Activated naive CD8-positive, alpha-beta T cell treated with anti-CD3 and anti-CD28 coated beads for 36 hours (primary cell): ENCODE measurements at places on chromosomes 11 and 22.

GRCh38 chr11:44463751-44464150, 101.7 kb upstream of the CD82 start:
- DNase-seq = no peak

DNA sequence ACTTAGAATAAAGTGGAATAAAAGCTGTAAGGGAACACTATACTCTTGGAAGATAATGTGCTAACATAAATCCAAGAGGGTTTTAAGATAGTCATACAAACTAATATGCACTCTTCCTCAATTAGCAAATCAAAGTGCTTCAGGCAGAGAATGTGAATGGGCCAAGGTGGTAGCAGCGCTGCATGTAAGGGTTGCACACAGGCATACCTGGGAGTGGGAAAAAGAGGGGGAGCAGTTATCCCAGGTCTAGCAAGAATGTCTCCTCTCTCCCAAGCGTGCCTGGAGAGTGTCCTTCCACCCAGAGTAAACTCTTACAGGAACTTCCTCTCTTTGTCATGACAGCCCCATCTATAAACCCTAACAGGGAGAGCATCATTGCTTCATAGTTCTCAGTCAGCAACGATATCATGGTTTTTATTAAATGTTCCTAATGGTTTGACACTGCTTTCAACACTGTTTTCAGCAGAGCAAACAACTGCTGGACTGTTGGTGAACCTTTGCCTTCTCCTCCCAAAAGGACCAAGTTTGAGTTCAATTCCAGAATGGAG, 61.6 kb downstream of the SYTL2 start:
- DNase-seq = no peak

DNA sequence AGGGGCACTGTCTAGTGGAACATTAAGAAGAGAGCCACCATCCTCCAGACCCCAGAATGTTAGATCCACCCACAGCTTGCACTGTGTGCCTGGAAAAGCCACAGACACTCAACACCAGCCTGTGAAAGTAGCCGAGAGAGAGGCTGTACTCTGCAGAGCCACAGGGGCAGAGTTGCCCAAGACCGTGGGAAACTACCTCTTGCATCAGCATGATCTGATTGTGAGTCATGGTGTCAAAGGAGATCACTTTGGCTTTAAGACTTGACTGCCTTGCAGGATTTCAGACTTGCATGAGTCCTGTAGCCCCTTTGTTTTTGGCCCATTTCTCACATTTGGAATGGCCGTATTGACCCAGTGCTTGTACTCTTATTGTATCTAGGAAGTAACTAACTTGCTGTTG, 115.9 kb upstream of the CCDC179 start:
- DNase-seq = peak; percentile 3

GRCh38 chr11:86497836-86498235, 123.1 kb downstream of the CCDC81 start:
- no peak for DNase-seq

DNA sequence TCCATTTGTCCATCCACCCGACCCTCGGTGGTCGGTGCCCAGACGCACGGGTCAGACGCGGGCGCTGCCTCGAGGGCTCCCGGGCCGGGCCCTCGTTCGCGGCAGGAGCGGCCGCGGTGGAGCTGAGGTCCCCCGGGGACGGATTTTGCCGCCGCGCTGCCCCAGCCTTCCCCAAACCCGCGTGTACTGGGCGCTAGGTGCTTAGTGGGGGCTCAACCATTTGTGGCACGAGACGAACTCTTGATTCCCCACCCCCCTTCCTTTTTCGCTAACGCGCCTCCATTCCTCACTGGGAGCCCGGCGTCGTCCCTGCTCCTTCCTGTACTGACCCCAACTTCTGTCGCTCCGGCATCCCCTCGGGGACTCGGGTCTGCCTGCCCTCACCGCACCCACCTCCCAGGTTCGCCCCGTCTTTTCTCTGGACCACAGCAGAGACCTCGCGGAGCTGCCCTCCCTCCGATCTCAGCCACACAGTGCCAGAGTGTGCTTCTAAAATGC, 789 bp upstream of the CBX7 start:
- no peak for DNase-seq

DNA sequence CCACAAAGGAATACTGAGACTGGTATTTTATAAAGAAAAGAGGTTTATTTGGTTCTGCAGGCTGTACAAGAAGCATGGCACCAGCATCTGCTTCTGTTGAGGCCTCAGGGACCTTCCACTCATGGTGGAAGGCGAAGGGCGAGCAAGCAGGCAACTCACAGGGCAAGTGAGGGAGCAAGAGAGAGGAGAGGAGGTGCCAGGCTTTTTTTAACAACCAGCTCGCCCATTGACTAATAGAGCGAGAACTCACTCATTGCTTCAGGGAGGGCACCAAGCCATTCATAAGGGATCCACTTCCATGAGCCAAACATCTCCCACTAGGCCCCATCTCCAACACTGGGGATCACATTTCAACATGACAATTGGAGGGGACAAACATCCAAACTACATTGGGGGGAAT, 1.2 kb downstream of the PTS start:
- DNase-seq = no peak

- no peak for DNase-seq
Observed at GRCh38 chr11:117826832-117827231, 2.3 kb upstream of the FXYD2 start.

- no peak for DNase-seq
Observed at GRCh38 chr11:111843661-111844060, 27.7 kb downstream of the ALG9 start.

GRCh38 chr11:47950396-47950795, 30.0 kb upstream of the PTPRJ start:
- DNase-seq = peak; percentile 72

DNA sequence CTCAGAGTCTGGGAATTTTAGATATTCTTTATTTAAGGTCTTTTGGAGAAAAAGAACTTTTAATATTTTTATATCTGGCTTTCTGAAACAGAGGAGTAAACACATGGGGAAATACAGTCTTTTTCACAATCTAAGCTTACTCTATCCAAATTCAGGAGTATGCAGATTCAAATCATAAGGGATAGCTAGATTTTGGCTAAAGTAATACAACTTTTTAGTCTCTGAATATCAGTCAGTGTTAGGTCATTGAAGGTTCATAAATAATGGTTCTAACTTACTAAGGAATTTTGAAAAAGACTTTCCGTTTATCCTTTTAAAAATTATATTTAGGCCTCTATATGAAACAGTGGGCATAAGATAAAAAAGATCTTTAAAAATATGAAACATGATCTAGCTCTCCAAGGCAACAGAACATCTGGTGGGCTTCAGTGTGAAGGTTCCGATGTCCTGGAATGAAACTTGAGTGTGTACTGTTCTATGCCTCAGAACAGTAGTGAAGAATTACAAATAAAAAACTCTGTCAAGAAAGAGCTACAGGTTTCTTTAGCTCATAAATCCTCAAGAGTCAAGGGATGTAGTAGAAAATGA, 165.2 kb upstream of the PDGFD start:
- DNase-seq = no peak

DNA sequence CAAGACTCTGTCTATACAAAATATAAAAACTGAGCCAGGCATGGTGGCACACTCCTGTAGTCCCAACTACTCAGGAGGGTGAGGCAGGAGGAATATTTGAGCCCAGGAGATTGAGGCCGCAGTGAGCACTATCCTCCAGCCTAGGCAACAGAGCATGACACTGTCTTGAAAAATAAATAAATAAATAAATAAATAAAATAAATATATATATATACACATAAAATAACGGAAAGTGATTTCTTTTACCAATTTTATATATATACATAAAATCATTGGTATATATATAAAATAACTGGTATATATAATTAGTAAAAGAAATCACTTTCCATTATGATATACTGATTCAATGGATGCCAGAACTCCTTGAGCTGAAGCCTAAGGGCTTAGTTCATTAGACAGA, 91.8 kb downstream of the MRTFA start:
- DNase-seq = no peak

GRCh38 chr11:89065066-89065465, 716 bp downstream of the GRM5 start:
- DNase-seq = no peak

DNA sequence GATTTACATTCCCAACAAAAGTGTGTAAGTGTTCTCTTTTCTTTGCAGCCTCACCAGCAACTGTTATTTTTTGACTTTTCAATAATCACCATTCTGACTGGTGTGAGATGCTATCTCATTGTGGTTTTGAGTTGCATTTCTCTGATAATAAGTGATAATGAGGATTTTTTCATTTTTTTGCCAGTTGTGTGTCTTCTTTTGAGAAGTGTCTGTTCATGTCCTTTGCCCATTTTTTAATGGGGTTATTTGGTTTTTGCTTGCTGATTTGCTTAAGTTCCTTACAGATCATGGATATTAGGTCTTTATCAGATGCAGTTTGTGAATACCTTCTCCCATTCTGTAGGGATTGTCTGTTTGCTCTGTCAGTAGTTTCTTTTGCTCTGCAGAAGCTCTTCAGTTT, 107.7 kb downstream of the EHF start:
- DNase-seq = no peak

- no peak for DNase-seq
Observed at GRCh38 chr11:46039990-46040389, 81.3 kb downstream of the PHF21A start.

GRCh38 chr11:85694385-85694980, 8.5 kb upstream of the CCDC89 start:
- no peak for DNase-seq

- no peak for DNase-seq
Observed at GRCh38 chr11:117842131-117842941, 17.8 kb upstream of the FXYD2 start.

DNA sequence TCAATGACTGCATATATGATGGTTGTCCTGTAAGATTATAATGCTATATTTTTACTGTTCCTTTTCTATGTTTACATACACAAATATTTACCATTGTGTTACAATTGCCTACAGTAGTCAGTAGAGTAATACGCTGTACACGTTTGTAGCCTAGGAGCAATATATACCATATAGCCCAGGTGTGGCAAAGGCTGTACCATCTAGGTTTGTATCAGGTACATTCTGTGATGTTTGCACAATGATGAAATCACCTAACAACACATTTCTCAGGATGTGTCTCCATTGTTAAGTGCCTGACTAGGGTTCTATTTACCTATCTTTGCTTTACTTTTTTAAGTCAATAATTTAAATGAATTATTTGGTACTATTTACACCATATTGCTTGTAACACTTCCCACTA, 21.9 kb downstream of the PRR5L start:
- no peak for DNase-seq

DNA sequence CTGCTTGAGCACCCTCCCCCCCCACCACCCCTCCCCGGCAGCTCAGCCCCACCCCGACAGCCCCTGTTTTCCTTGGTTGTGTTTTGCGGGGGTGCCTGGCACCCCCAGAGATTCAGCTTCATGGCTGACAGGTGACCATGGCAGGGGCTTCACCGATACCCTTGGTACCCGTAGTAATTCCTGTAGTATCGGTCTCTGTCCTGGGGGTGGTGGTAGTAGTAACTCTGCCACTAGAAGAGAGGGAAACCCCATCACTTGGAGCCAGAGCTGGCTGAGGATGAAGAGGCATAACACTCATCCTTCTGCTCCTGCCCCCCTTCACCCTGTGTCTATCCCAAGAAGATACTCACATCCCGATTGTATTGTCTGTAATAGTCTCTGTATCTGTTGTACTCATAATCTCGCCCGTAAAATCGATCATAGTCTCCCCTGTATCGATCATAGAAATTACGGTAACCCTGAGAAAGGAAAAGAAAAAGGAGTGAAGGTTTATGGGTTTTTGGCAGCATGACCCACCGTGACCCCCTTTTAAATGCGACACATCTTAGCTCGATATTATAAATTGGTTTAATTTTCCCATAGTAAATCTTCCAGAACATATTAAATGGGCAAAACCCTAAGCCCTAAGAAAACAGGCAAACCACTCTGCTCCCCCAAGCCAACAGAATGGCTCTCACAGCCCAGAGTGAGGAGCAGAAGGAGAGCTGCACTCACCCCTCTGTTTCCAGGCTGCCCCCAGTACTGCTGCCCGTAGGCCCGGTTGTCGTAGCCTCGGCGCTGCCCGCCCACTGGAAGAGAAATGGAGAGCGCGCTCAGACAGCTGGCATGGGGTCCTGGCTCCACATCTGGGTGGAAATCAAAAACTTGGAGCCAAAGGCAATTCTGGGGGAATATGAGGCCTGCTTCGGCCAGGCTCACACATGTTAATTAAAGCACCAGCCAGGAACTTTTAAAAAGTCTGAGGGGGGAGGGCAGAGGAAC, 8.0 kb downstream of the GNG3 start:
- DNase-seq = no peak

- DNase-seq = no peak
Observed at GRCh38 chr11:12122083-12122482, 11.7 kb downstream of the MICAL2 start.

- DNase-seq = no peak
Observed at GRCh38 chr11:8382436-8383053, 118.9 kb upstream of the LMO1 start.

DNA sequence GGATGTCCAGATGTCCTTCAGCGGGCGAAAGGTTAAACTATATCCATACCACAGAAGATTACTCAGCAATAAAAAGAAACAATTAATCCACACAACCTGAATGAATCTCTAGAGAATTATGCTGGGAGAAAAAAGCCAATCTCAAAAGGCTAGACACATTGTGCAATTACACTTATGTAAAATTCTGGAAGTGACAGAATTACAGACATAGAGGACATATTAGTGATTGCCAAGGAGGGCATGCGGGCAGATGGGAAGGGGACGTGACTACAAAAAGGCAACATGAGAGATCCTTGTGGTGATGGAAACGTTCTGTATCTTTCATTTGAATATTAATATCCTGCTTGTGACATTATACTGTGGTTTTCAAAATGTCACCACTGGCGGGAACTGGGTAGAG, 103.5 kb upstream of the BMAL1 start:
- no peak for DNase-seq

GRCh38 chr11:7332451-7332850, 80.7 kb downstream of the SYT9 start:
- DNase-seq = no peak

DNA sequence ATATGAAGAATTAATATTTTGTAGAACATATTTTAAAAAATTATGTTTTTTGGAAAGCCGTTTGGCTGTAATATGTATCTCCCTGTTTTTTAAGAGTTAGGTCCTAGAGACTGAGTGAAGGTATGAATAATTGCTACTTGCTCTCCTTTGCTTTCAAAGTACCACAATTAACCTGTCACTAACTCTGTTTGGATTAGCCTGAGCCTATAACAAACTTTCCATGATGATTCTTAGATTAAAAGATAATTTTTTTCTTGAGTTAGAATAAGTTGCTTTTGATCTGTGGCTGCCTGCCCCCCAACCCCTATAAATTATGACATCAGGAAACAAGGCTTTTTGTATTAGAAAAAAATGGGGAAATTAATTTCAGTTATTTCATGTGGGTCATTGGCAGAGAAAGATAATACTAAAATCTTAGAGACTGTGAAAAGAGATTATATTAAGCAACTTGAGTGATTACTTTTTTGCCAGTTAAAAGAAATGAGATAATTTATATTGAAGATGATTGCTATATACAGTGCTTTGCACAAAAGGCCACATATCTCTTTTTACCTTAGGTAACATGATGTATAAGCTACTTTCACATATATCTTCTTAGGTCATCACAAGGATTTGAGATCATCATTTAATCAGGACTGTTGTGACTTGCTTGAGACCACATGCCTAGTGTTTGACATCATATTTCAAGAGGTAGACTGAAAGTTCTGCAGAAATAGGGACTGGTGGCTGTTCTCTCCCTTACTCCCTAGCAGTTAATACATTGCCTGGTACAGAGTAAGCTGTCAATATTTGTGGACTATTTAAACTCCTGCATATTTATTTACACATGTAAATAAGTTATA, 9.6 kb downstream of the MTMR3 start:
- DNase-seq = no peak

GRCh38 chr11:123406441-123407129, 23.5 kb upstream of the GRAMD1B start:
- no peak for DNase-seq
